ENCODE measurements at places on chromosomes 12 and 14. TPM values are rescaled to one million over a fixed set of nuclear protein-coding genes. Genes with fewer than 3 reads are reported as not detected.

The ALKBH1 gene
- total RNA-seq, result 15.4 TPM

DNA sequence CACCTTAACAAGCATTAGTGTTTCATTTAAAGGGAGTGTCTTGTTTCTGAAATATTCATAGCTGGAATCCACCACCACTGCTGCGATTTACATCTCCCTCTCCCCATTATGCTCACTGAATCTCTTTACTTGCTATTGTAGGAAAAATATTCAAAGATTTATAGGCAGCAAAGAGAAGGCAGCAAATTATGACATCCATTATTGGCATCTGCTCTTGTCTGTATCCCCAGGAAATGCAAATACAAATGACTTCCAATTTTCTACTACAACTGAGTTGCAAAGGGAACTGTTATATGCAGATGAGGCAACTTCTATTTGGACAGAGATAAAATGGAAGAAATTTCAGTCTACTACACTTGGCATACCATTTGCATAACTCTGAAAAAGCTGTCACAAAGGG is 88.4 kb upstream of the PRKD1 start:
- no peak for DNase-seq

DNA sequence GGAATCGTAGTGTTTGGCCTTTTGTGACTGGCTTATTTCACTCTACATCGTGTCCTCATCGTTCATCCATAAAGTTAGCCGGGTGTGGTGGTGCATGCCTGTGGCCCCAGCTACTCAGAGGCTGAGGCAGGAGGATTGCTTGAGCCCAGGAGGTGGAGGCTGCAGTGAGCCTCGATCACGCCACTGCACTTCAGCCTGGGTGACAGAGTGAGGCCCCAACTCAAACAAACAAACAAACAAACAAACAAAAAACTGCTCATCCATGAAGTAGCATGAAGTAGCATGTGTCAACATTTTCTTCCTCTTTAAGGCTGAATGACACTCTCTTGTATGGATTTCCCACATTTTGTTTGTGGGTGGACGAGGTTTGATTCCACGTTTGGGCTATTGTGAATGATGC is 44.0 kb upstream of the MEG3 start:
- DNase-seq, result peak; percentile 8

DNA sequence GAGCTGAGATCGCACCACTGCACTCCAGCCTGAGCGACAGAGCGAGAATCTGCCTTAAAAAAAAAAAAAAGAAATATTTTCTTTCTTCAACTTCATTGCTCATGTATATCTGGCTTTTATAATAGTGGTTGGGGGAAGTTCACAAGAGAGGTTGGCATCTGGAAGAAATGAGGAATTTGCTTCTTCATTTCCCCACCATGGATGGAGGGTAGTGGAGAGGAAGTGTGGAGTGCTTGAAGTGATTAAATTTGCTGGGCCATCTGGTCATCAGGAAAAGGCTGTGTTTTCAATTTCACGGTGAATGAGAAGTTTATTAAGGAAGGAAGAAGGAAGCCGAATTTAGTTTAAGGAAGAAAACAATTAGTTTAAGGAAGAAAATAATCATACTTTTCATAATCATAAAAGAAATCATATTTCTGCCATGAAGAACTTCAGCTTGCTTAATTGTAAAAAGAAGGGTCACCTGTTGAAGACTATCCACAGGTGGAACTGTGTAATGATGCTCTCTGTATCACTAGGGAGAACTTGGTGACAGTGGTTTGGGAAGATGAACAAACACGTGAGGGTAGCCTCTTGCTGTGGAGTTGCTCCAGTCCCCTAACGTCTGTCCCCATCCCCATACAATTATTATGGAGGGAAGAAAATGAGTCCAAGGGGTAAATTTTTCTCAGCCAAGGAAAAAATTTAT is 197.3 kb upstream of the ARHGAP5 start:
- no peak for DNase-seq

GRCh38 chr12:93019975-93020630 is 91.0 kb upstream of the EEA1 start:
- no peak for DNase-seq

DNA sequence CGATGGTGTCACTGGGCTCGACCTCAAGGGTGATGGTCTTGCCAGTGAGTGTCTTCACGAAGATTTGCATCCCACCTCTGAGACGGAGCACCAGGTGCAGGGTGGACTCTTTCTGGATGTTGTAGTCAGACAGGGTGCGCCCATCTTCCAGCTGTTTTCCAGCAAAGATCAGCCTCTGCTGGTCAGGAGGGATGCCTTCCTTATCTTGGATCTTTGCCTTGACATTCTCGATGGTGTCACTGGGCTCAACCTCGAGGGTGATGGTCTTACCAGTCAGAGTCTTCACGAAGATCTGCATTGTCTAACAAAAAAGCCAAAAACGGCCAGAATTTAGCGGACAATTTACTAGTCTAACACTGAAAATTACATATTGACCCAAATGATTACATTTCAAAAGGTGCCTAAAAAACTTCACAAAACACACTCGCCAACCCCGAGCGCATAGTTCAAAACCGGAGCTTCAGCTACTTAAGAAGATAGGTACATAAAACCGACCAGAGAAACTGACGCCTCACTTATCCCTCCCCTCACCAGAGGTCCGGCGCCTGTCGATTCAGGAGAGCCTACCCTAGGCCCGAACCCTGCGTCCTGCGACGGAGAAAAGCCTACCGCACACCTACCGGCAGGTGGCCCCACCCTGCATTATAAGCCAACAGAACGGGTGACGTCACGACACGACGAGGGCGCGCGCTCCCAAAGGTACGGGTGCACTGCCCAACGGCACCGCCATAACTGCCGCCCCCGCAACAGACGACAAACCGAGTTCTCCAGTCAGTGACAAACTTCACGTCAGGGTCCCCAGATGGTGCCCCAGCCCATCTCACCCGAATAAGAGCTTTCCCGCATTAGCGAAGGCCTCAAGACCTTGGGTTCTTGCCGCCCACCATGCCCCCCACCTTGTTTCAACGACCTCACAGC is 717 bp downstream of the UBC start:
- DNase-seq, result peak; percentile 92

- DNase-seq, result no peak
Observed at GRCh38 chr12:7242176-7243101, 53.0 kb downstream of the PEX5 start.

DNA sequence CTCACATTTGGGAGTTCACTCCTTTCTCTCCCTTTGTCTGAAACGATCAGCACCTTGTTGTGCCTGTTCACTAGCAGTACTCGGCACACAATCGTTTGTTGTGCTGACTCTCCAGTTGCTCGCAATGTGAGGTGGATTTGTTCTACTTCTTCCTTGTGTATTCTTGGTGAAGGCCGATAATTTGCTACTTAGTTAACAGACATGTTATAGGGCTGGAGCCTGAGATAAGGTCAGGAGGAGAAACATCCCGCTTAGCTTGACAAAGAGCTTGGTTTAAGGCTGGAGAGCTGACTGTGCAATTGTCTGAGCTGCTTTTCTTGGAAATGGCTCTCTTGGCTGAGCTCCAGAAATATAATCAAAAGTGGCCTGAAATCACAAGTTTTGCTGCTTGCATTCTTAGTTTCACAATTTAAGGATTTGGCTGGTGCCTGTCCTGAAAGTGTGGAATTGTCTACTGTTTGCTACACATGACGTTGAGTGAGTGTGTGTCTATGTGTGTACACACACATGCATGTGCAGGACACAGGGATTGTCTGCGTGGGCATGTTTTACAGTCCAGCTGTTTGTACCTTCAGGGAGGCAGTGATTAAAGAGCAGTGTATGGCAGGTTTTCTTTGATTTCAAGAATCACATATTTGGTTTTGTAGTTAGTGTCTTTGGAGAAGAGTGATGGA is 77.7 kb downstream of the ARF6 start:
- no peak for DNase-seq

DNA sequence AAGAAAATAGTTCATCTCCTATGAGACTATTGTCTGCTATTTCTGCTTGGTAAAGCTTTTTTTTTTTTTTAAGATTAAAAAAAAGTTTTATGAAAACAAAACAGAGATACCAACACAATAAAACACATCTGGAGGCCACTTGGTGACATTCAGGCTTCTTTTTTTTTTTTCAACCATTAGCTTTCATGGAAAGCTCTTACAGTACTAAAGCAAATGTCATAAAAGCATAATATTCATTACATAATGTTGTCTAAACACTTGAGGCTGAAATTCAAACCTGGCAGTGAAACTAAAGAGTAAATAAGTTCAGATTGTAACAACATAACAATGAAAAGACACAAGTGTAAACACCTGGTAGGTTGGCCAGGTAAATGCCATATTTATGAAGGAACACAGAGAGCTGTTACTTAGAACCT is 14.7 kb downstream of the PRICKLE1 start:
- DNase-seq, result no peak

- no peak for DNase-seq
Observed at GRCh38 chr14:35688126-35688826, 120.8 kb downstream of the RALGAPA1 start.

- DNase-seq, result no peak
Observed at GRCh38 chr12:25257590-25258324, 7.0 kb upstream of the KRAS start.

DNA sequence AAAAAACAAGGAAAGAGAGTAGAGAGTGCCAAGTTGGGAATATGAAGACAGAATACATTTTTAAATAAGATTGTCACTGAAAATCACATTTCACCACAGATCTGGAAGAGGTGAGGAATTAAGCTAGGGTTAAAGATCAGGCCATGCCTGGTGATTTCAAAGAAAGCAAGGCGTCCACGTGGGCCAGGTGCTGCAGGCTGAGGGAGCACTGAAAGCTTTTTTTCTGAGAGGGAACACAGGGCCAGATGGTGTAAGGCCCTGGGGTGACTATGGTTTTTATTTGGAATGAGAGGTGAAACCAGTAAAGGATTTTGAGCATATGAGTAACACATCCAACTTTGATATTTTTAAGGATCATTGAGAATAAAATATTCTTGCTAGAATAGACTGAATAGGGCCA is 20.9 kb downstream of the SYT1 start:
- DNase-seq, result no peak

The KRT75 gene
- total RNA-seq, result not detected

The DAO gene
- not detected for total RNA-seq

DNA sequence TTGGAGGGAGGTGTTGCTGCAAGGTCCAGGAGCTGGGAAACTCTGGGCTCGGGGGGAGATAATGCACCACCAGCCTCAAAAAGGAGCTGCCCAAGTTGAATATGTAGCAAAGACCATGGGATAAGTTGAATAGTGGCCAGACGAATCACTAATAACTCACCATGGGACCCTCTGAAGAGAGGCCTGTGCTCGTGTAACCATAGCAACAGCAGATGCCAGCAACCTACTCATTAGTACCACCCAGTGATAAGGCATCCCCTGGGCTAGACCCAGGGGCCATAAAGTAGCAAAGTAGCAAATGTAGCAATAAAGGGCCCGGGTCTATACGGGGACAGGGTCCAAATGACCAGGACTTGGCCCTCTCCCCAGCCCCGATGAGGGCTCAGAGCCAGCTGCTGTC is 328.0 kb downstream of the DPF3 start:
- no peak for DNase-seq

- DNase-seq, result no peak
Observed at GRCh38 chr12:54750-55535, 11.6 kb upstream of the IQSEC3 start.

The PMCH gene
- not detected for total RNA-seq

GRCh38 chr14:59363531-59364226 is 101.5 kb downstream of the GPR135 start:
- no peak for DNase-seq

GRCh38 chr12:40575987-40576386 is 116.3 kb upstream of the CNTN1 start:
- no peak for DNase-seq

The OR10G3 gene
- total RNA-seq, result not detected

GRCh38 chr14:105431256-105431655 is 11.6 kb downstream of the MTA1 start:
- DNase-seq, result no peak

- no peak for DNase-seq
Observed at GRCh38 chr12:44774815-44775411, 101.2 kb downstream of the NELL2 start.

DNA sequence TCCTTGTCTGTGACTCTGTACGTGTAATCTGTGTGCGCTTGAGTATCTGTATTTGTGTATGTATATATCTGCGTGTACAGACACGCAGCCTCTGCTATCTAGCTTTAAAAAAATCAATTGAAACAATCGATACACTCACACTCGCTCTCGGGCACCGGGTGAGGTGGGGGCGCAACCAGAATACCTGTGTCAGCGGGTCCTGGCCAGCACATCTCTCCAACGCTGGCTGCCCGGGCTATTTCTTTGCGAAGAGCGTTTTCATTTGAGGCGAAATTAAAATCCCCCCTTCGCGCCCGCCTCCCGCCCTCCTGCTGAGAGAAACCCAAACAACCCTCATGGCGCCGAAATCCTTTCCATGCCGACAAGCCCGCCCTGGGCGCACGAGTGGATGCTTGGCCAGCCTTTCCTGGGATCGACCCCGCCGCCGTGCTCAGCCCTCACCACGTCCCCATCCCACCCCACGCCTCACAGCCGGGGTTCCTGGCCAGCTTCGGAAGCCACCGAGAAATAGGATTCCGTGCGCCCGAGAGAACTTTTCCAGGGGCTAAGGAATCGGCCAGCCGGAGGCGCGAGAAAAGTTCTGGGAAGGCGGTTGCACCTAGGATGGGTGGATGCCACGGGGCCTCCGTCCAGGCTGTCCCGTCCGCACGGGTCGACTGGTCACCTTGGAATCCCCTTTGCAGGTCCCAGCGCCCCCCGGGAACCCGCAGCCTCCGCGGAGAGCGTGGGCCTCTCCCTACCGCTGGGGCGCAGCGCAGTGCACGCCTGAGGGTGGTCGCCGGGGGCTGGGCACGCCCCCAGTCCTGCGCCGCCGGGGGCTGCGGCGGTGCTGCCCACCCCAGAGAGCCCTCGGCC is 1.0 kb downstream of the ZDHHC22 start:
- no peak for DNase-seq

DNA sequence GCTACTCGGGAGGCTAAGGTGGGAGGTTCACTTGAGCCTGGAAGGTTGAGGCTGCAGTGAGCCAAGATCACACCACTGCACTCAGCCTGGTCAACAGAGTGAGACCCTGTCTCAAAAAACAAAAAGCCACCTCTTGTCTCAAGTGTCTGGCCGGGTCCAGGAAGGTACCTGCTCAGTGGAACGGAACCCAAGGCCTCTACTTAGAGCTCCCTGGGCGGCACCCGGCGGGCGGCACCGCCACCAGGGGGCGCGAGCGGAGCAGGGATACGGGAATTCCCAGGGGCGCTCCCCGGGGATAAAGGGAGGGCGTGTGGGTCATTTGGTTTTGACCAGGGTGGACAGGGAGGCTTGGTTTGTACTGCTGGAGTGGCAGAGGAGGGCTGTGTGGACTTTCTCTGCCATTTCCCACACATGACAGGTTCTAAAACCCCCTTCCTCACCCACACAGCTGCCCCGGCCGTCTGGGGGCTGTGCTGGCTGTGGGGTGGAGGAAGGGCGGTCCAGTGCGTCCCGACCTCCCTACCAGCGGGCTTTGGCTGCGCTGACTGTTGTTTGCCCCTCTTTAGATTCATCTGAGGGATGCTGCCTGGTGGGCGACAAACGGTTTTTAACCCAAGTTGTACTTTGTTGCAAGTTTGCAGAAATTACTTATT is 91.4 kb downstream of the SETD3 start:
- DNase-seq, result no peak

The LRRC10 gene
- total RNA-seq, result not detected

GRCh38 chr12:132597333-132598316 is 12.8 kb downstream of the LRCOL1 start:
- DNase-seq, result no peak

GRCh38 chr12:1398673-1399072 is 195.7 kb downstream of the FBXL14 start:
- DNase-seq, result no peak
